ENCODE measurements at places on chromosomes 7 and 10.

DNA sequence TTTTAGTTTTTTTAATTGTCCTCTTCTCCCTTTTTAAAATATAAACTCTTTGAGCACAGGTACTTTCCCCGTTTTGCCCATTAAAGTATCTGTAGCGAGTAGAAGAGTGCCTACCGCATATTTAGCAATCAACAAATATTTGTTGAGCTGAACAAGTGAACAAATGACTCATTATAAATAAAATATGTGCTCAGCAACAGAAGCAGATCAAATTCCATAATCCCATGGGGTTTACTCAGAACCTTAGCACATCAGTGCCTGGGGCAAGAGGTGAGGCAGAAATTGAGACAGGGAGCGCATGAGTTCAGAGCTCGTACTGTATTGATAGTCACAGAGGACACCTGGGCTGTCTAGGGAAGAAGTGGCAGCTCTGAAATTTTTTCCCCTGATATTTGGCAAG lies 161.0 kb downstream of the SEM1 start:
- no peak for DNase-seq

DNA sequence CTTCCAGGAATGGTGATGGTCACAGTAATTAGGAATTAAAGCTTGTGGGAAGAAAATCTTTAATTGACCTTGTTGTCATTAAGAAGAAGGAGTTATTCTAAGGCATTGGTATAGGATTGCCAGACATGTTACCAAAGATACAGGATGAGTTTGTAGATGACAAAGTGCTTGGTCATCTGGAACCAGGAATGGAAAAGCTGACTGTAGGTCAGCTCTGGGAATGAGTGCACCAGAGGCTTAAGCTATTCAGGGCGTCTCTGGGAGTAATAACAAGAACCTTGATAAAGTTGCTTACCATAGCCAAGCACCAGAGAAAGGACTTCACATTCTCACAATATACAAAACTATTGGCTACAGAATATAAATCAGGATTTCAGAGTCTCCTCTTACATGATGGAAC lies 89.0 kb downstream of the PHTF2 start:
- no peak for DNase-seq

- DNase-seq = peak; percentile 79
These were observed 174.9 kb upstream of the NRP1 start for GRCh38 chr10:33509231-33509831.

DNA sequence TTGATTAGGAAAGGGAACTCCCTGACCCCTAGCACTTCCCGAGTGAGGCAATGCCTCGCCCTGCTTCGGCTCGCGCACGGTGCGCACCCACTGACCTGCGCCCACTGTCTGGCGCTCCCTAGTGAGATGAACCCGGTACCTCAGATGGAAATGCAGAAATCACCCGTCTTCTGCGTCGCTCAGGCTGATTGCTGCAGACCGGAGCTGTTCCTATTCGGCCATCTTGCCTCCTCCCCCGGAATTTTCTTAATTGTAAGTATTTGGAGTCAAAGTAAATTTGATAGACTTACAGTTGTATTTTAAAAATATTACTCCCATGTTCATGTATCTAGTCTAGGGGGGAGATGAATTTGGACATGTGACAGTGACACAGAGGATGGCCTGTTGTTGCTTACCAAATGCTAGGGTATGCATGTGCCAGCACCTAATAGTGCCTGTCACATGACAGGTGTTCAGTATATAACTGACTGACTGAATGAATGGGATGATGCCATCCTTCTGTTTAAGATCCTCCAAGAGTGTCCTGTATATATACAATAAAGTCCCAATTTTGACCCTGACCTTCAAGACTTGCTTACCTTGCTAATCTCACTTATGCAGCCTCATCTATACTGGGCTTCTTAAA lies 42.0 kb upstream of the ICA1 start:
- DNase-seq = no peak

GRCh38 chr10:89256340-89256739 lies 4.8 kb upstream of the LIPA start:
- DNase-seq = no peak

GRCh38 chr7:154817224-154817896 lies 185.6 kb downstream of the PAXIP1 start:
- no peak for DNase-seq

DNA sequence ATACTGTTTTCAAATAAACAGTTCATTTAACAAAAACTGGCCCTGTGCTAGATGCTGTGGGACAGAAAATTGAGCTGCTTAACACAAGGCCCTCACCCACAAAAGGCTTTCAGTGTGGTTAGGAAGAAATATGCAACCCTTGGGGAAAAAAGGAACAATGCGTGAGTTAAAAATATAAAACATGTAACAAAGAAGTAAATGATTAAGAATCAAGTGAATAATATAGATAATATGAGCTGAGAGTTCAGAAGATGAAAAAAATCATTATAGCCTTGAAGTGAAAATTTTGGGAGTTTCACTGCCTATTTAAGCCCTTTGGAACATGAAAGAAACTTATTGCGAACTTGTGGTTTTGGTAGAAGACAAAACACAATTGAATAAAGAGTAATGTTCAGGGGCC lies 495.4 kb downstream of the GFRA1 start:
- no peak for DNase-seq

DNA sequence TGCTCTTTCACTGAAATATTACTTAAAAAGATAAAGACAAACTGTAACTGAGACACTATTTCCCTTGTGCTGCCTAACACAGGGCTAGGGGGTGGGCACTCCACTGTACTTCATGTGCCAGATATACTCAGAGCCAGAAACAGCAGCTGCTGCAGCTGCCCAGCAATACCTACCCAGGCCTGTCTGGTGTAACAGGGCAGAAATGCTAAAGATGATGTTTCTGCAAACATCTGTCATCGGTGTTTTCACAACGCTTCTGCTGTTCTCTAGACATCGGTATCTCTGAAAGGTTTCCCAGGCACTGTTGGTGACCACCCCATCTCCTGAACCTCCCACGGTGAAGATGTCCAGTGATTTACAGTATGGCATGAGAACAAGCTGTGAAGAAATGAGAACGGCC lies 42.7 kb downstream of the LAMB1 start:
- DNase-seq = peak; percentile 53

DNA sequence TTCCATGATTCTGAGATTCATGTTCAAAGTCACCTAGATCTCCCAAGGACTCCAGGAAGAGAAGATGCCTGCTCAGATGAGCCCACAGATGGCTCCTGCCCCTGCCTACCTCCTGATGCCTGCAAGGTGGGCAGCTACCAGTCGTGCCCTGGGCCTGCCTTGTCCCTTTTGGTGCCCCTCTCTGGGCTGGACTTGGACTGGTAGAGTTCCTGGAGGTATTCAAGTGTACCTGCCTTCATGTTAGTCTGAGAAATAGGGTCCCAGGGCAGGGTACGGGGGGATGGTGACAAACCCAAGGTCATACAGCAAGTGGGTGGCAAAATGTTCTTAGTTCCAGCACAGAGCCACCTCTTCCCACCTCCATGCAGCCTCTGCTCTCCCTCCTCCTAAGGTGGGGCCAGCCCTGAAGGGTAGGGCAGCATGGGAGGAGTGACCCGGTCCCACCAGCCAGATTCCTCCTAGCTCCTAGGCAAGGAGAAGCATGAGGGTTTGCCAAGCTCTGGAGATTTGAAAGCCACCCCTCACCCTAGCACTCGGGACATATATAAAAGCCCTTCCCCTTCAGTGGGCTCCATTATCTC lies 80.8 kb upstream of the UNC5B start:
- DNase-seq = no peak

DNA sequence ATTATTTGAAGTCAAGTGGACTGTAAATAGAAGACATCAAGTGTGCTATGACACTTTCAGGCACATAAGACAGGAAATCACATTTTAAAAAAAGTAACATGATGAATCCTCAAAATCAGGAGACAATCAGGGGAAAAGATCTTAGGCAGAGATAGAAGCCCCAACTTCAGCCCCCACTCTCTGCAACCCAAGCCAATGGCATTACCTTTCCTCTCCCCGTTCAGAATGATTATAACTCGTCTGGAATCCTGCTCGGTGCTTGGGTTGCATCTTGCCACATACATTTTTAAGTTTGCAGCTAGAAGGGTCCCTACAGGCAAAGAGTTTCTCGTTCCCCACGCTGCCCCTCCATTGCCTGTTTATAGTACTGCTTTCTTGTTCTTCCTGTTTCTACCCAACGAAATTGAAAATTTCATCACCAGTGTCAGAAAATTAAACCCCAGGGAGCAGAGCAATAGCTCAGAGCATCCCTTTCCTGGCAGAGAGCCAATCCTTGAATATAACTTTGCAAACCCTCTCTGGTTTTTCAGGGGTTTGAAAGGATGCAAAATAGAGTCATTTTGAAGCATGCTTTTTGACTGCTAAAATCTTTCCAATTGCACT lies 260.5 kb upstream of the AOAH start:
- no peak for DNase-seq

- no peak for DNase-seq
These were observed 258.0 kb upstream of the SP4 start for GRCh38 chr7:21169667-21170580.

- DNase-seq = no peak
These were observed 610.0 kb downstream of the KCNMA1 start for GRCh38 chr10:77027576-77027975.

- no peak for DNase-seq
These were observed 22.3 kb downstream of the CNTNAP2 start for GRCh38 chr7:146138926-146139325.

- DNase-seq = no peak
These were observed 81.2 kb downstream of the FZD1 start for GRCh38 chr7:91345449-91345848.

DNA sequence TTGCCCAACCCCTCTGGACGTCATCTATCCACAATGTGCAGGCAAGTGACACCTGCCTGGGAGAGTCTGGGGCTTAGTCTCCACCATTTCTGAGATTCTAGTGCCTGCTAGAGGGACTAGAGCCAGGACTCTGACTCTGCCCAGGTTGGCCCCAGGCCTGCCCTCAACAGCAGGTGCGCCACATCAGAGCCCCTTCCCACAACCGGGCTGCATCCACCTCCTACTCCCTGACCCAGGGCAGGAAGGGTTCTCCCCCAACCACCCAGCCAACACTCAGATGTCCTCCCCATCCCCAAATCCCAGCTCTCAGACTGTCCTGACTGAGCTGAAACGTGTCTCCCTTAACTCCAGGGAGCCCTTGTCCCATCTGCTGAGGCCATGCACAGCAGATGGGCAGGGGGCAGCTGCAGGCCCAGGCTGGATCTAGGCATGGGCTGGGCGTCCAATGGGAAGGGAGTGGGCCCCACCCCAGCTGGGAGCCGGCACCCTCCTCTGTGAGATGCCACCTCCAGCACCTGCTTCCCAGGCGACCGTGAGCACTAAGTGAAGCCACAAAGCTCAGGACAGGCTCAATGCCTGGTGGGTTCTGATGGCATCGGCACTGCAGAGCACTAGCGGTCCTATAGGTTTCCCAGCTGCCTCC lies 49.2 kb downstream of the RASGEF1A start:
- no peak for DNase-seq

DNA sequence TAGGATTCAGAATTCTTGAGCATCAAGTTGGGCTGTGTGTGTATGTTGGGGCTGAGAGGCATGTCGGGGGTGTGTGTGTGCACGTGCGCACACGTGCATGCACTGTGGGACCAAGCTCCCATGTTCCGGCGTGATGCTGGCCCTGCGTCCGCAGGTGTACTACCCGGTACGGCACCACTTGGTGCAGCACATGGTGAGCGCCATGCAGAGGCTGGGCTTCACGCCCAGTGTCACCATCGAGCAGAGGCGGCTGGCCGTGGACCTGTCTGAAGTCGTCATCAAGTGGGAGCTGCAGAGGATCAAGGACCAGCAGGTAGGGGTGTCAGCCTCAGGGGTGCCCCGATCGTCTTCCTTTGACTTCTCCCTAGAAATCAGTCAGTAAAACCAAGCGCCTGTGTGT lies 77.7 kb downstream of the TRRAP start:
- DNase-seq = no peak

DNA sequence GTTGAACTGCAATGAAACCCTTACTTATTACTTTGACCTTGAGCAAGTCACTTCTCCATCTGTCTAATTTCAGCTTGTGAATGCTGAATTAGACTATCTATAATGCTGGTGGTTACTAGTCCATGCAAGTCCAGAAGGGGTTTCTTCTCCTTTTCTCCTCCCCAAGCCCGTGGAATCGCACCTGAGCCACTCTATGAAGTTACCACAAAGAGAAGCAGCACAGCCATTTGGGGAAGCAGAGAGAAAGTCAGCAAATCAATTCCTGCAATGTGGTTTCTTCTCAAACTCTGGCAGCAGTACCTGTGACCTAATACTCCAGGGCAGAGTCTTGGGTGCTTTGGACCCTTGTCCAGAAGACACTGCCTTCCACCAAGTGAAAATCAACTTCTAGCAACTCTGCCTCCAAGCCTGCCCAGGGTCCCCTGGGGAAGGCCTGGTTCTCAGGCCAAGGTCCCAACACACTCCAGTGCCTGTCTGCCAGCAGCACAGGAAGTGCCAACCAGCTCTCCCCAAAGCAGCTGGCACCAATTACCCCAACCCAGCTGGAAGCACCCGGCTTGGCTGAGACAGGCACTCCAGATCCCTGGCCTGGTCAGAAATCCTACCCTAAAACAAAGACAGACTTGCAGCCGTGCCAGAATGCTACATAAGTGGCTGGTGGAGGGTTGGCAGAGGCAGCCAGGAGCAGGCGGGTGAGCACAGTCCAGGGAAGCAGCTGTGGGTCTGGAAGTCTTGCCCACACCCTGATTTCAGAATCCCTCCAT lies 200.3 kb downstream of the LSM5 start:
- peak; percentile 70 for DNase-seq

DNA sequence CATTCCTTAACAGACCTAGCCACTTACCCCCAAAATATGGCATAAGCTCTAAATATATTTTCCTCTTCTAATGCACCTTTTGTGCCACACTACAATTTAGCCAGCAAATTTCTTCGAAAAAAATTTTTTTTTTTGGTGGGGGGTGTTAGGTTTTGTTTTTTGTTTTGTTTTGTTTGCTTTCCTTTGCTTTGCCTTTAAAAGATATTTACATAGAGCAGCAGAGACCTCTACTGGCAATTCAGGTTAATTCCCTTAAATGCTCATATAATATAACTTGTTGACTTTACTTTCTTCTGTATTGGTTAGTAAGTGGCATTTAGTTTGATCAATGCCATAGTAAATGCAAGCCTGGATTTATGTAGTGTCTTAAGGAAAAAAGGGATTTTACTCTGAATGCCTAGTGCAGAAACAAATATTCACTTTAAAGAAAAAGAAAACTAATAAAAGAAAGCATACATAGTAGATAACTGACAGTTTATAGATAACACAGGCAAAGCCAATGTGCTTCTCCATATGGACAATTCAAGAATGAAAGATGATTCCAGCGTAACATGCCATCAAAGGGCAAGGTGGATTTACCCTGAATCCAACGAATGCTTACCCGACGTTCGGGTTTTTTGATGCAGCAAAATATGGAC lies 1250.6 kb downstream of the GATA3 start:
- DNase-seq = peak; percentile 43

- no peak for DNase-seq
These were observed 215.6 kb upstream of the SEMA3E start for GRCh38 chr7:83864551-83864950.

DNA sequence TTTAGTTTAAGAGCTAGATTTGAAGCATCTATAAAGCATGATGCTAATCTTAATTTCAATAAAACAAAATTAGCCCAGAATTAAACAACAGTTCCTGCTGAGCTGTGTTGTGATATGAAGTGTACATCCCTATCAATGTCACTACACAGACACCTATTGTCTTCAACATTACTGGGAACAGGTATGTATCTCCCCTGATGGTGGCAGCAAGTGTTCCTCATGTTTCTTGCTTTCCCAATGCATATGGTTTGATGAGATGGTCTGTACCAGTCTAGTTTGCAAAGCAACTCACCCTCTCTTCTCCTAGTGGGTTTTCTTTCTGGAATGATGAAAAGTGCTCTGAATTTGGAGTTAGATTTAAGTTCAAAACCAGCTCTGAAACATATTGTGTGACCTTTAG lies 38.1 kb downstream of the TSPAN12 start:
- no peak for DNase-seq
